ENCODE measurements at places on chromosomes 1 and 21.

DNA sequence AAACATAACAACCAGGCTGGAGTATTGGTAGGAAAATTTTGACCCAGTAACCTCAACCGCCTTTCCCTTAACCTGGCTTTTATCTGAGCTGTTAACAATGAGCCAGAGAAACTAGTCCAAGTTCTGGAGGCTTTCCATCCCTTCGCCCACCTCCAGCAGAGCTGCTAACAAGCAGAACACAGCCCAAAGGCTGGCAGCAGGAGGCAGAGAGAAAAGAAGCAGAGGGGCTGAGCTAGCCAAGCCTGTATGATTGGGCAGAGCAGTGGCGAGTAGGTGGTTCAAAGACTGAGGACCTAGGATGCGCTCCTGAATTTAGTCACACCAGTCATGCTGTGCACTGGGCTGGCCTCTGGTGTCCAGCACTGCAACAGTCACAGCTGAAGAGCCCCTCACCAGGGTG, 123.0 kb downstream of the TNR start:
- DNase-seq, result no peak

GRCh38 chr1:205924460-205924790, 18.8 kb downstream of the SLC26A9 start:
- no peak for DNase-seq

GRCh38 chr1:159916242-159917051, 8.9 kb downstream of the TAGLN2 start:
- DNase-seq, result no peak

GRCh38 chr1:243236604-243237252, 18.4 kb downstream of the CEP170 start:
- DNase-seq, result no peak

DNA sequence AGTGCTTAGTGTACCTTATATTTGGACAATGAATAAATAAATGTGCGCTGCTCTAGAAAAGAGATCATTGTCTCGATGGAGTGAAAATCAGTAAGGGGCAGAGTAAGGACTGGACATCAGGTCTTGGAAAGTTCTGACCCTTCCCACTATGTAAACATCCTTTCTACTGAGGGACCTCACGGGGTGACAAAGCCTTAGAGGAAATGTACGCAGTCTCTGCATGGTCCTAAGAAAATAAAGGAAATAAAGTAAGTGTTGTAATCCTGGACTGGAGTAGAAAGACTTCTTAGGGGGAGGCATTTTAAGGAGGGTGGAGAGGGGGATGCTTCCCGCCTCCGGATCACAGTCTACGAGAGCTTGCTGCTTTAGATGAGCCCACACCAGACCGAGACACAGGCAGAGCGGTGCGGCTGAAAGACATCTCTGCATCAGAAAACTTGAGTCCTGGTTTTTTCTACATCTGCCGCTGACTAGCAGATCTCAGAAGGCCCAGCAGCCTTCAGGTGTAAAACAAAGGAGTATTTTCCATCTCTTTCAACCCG, 22.3 kb upstream of the GPR137B start:
- no peak for DNase-seq

DNA sequence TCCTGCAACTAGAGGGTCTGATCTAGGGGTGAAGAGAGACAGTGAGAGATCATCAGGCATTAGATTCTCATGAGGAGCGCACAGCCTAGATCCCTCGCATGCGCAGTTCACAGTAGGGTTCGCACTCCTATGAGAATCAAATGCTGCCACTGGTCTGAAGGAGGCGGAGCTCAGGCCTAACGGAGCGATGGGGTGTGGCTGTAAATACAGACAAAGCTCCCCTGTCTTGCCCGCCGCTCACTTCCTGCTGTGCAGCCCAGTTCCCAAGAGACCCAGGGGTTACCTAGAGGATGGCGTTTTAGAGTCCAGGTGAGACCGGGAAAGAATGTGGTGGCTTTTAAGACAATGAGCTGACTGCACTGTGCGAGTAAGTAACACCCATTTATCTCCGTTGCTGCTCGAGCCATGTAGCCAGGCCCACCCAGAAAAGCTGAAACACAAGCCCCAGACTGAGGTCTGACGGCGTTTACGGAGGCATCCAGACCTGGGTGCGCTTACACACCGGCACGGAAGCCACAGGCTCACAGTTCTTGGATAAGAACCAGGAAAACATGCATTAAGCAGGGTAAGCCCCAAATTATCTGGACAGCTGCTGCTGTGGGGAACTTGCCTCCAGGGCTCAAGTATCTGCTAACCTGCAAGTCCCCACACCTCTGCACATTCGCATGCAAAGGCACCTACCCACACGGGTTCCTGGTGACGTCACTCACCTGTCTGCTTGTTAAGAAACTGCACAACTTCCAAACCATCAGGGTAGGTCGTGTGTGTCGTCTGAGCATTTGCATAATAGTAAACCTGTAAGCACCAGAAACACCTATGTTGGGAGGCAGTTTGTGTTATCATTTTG, 12.5 kb downstream of the TCP10L start:
- no peak for DNase-seq

GRCh38 chr21:41589620-41590175, 81.7 kb upstream of the TMPRSS2 start:
- DNase-seq, result no peak

GRCh38 chr21:35340273-35340672, 291.2 kb upstream of the RUNX1 start:
- no peak for DNase-seq

- no peak for DNase-seq
These were observed 11.1 kb downstream of the TENT5C start for GRCh38 chr1:117616967-117617366.

- DNase-seq, result peak; percentile 81
These were observed 64.6 kb downstream of the SIK1 start for GRCh38 chr21:43362321-43362791.

DNA sequence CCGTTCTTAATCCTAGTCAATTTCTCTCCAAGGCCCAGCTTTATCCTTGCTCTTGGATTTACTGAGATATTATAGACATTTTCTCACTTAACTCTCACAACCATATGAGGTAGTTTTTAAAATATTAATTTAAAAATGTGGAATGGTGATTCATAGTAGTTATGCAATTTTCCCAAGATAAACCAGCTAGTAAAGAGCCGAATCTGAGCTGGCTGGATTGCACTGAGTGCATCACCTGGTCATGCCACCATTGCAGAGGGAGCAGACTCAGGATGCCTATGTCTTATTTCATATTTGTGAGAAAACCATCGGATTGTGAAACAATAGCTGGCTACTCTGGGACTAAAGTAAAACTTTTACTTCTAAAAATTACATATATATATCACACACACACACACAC, 494.0 kb downstream of the KCNT2 start:
- no peak for DNase-seq

DNA sequence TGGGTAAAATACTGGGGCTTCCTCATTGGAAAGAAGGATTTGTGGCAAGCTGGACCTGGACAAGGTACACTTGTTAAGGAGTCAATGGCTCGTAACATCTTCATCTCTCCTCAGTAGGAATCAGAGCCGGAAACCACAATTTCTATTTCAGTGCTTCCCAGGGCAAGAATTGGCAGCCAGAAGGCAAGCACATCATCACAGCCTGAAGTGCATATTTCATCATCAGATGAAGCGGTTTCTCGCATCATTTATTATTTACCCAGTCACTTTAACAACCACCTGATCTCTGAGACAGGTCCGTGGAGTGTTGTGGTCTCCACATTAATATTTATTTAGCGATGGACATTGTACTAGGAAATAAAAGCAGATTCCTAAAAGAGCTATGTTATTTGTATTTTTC, 55.0 kb downstream of the KCNJ15 start:
- no peak for DNase-seq

- no peak for DNase-seq
These were observed 105.9 kb downstream of the RGL1 start for GRCh38 chr1:183910845-183911244.

GRCh38 chr1:89472886-89473417, 51.7 kb upstream of the LRRC8B start:
- DNase-seq, result no peak

DNA sequence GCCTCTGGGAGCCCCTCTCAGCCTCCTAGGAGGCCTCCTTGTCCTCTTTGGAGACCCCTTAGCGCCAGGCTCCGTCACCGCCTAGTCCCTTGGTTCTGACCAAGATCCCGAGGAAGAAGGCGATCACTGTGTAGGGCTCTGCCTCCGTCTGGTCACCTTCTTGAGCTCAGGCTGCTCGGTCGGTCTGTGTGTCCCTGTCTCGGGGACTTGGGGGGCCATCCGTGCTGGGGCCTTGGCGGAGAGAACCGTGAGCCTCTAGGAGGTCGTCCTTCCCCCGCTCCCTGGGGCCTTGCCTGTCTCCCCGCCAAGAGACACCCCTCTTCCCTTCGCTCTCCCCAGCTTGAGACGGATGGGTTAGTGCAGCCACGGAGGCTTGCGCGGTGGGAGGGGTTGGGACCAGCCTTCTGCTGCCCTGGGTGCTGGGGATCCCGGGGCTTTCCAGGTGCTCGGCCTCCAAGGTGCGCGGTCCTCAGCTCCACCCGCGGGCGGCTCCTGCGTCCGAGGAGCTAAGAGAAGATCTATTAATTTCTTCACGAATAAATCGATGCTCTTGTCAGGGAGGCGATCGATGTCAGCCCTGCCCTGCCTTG, 701 bp upstream of the INSRR start:
- DNase-seq, result no peak

- no peak for DNase-seq
These were observed 24.6 kb upstream of the NEK7 start for GRCh38 chr1:198132060-198132781.

- no peak for DNase-seq
These were observed 40.8 kb upstream of the POFUT2 start for GRCh38 chr21:45328198-45329091.

DNA sequence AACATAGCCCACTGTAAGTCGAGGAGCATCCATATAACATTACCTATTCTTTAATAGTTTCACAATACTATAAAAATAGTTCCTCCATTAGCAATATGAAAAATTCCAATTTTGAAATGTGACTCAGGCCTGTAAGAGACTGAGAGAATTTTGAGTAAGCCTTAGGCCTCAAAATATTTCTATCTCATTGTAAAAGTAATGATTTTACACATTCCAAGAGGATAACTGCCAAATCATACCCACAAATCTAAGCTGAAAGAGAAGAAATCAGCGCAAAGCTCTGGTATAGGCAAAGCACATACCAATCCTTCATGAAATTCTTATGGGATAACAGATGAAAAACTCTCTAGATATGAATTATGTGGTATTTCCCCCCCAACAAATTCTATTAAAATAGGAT, 144.1 kb downstream of the CDC42BPA start:
- DNase-seq, result no peak

GRCh38 chr1:61580417-61580816, 144.5 kb downstream of the TM2D1 start:
- no peak for DNase-seq

- DNase-seq, result no peak
These were observed 65.3 kb upstream of the PPP2R5A start for GRCh38 chr1:212219679-212220463.

DNA sequence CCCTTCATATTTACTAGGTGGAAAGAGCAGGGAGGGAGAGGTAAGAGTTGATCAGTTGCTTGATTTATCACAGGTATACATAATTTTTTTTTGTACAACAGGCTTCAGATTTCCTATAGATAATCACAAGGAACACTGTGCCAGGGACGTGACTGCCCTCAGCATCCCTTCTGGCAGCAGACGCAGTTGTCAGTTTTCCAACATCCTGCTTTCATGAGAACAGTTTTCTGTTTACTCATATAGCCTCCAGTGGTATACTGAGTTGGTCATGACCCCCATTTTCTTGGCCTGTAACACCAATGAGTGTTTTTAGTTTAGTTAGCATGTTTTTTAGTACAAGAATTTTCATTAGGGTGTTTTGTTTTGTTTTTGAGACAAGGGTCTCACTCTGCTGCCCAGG, 37.9 kb upstream of the PTPRF start:
- peak; percentile 47 for DNase-seq

DNA sequence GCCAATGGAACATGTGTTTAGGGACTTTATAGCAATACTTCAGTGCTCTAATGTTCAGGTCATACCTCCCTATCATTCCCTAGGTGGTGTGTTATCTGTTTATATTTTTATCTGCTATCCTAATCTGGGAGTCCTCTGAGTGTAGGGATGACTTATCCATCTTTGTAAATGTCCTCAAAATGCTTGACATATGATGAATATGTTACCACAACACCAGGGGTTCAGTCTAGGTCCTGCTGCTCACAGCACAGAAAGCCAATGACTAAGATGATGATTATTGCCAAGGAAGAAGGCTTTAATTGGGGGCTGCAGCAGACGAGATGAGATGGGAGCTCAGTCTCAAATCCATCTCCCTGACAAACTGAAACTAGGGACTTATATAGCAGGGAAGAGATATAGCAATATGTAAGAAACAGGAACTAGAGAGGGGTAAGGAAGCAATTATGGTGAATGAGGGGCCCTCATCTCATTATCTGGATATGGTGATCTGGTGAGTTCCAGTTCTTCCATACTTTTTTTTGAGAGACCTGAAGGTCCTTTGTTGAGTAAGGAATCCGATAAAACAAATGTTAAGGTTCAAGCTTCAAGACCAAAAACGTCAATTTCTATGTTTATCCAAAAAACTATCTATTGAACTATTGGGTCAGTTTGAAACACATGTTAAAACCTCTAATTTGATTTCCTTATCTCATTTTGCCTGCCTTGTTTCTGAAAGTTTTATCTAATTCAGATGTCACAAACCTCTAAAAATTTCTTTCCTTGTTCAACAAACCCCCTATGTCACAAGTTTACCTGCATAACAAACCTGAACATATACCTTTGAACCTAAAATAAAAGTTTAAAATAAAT, 256.7 kb upstream of the CACYBP start:
- DNase-seq, result no peak

- no peak for DNase-seq
These were observed 16.4 kb upstream of the ATP1A4 start for GRCh38 chr1:160134791-160135572.

GRCh38 chr1:65890201-65890843, 97.6 kb downstream of the PDE4B start:
- no peak for DNase-seq

- DNase-seq, result no peak
These were observed 79.4 kb downstream of the WDR4 start for GRCh38 chr21:42799948-42800347.

DNA sequence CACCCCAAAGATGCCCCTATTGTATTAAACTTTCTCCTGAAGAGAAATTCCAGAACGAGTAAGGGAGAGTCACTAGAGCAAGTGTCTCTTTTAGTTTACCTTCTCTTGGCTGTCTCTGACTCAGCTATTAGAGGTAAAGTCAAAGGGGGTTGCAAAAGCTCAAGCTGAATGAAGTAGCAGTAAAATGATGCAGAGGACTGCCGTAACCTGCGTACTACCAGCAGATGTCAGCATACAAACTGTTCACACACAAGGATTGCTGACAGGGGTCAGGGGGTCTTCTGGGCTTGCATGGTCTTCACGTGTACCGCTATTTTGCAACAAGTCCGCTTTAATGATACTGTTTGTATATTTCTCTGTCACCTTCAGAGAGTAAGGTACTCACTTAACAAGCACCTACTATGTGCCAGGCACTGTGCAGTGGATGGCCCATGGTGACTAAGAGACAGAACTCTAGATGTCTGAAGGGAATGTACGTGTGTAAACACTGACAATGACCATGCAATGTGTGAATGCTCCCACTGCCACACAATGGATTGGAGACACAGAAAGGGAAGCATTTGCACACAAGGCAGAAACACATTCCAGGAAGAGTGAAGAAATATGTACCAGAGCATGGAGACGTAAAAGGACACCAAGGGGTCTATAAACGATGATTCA, 34.9 kb downstream of the CHML start:
- DNase-seq, result no peak
